ENCODE measurements at places on chromosomes 11 and 22.
A peak's percentile ranks its signal among the peaks of the same experiment; 100 is the strongest.

- no peak for DNase-seq
Observed at GRCh38 chr22:21718499-21718898, 17.1 kb downstream of the YPEL1 start.

GRCh38 chr11:113730887-113731726 lies 25.0 kb upstream of the TMPRSS5 start:
- peak; percentile 19 for DNase-seq

DNA sequence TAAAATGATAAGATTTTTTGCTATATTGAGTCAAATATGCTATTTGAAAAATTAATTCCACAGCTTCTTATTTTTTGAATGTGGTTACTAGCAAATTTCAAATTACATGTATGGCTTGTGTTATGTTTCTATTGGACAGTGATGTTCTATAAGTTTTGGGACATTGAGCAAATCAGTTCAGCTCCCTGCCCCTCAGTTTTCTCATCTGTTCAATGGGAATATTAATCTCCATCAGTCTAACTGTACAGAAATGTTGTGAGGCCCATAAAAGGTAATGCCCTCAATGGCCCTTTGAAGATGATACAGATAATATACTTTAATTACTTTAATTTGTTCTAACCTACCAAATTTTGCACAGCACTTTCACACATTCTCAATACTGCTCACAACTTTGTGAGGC lies 15.2 kb downstream of the WT1 start:
- DNase-seq: no peak

DNA sequence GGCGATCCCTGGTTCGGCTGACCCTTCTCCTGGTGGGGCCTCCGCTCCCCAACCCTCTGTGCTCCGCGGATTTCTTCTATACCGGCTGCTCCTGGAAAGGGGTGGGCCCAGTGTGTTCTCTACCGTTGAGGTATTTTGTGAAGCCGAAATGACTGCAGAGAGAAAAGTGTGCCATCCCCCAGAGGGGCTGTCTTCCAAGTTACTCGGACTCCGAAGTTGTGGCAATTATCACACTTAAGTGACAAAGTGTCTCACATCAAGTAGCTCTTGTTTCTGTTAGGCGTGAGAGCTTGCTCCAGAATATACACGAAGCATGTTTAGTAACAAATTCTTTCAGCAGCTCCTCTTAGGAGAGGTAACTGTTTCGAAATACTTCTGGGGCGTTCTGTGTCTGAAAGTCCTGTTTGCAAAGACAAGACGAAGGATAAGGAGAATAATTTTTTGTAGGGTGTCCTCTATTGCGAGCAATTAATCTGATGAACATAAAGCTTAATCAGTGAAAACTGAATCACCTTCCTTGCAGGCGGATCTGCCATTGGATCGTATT lies 434 bp downstream of the XPNPEP3 start:
- no peak for DNase-seq

- no peak for DNase-seq
Observed at GRCh38 chr11:71118671-71119250, 133.6 kb downstream of the SHANK2 start.

GRCh38 chr22:49177666-49178065 lies 650.0 kb downstream of the BRD1 start:
- no peak for DNase-seq

DNA sequence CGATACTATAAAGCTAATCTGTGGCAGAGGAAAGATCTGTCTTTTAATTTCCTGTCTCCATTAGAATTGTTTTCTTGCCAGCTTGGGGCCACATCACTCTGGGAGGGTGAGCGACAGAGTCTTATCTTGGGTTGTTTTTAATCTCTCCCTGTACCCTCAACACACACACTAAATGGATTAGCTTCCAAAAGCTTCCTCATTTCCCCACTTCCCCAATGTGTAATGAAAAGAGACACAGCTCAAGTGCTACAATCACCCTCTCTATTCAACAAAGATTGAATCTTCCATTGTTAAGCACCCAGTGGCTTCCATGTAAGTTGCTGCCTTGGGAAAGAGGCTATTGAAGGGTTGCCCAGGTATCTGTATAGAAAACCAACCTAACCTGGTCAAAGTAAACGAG lies 6.1 kb upstream of the ASCL3 start:
- DNase-seq: no peak

DNA sequence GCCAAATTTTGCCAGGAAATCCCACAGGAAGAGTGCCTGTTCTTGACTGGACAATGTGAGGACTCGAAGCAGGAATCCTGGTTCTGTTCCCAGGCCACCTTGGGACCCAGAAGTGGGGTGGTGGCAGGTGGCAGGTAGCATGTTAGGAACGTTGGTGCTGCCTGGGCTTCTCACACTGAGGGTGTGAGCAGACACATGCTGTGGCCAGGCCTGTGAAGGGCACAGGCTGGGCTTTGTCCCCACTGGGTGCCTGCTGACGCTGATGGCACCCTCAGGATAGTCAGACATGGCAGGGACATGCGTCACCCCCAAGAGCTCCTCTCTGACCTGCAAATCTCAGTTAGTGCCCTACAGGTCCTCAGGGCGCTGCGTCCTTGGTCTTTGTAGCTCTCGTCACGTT lies 21.1 kb upstream of the NECTIN1 start:
- no peak for DNase-seq

- DNase-seq: no peak
Observed at GRCh38 chr11:36149538-36150242, 139.5 kb downstream of the COMMD9 start.

- DNase-seq: no peak
Observed at GRCh38 chr22:50226063-50226874, 18.6 kb downstream of the TUBGCP6 start.

DNA sequence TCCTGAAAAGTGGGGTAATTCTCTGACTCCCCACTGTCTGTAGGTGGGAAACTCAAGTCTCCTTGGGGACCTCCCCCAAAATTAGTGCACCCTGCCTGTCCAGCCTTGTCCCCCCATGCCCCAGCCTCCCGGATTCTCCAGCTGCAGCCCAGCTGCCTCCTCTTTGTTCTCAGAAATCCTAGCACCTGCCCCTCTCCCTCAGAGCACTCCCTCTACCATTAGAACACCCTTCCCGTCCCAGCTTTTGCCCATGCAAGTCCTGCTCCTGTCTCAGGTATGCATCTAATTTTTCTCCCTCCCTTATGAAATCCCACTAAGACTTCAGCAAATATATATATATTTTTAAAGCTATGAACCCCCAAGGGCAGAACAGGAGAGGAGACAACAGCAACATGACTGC lies 37.3 kb downstream of the LRFN4 start:
- no peak for DNase-seq

DNA sequence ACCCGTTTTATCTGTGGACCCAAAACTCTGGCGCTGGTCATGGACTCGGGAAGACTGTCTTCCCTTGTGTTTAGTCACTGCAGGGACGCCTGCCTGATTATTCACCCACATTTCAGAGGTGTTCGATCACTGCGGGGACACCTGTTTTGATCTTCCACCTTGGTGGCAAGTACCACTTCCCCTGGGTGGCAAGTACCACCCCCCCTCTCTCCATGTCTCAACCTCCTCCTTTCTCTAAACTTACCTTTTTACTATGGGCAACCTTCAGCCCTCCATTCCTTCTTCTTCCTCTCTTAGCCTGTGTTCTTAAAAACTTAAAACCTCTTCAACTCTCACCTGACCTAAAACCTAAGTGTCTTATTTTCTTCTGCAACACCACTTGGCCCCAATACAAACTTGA lies 1.9 kb upstream of the NDUFC2 start:
- no peak for DNase-seq

- no peak for DNase-seq
Observed at GRCh38 chr11:76155500-76156227, 50.6 kb downstream of the WNT11 start.

GRCh38 chr11:91160661-91161060 lies 937.8 kb upstream of the CHORDC1 start:
- no peak for DNase-seq

DNA sequence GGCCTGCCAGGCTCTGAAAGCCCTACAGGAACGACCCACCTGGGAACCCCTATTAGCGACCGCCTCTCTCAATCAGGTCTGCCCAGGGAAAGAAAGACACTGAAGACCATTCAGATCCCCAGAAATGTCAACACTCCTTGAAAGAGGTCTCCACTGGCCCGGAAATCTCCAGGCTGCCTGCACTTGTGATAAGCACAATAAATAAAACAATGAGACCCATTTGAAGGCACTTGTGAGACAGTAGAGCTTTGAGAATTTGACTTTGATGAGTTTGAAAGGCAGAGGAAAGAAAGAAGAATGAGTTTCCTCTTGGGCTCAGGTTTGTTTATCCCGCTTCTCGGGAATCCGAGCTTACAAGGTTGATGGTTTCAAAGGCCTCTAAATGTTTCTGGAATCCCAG lies 416.3 kb downstream of the BUD13 start:
- no peak for DNase-seq

Data from neural crest cell (in vitro differentiated cells).